CD4-positive, alpha-beta T cell treated with Interferon gamma for 1 hour (primary cell): ENCODE measurements at places on chromosomes 2 and 18.
A peak's percentile ranks its signal among the peaks of the same experiment; 100 is the strongest.

GRCh38 chr2:124832521-124832920 is 807.4 kb downstream of the CNTNAP5 start:
- DNase-seq = no peak

DNA sequence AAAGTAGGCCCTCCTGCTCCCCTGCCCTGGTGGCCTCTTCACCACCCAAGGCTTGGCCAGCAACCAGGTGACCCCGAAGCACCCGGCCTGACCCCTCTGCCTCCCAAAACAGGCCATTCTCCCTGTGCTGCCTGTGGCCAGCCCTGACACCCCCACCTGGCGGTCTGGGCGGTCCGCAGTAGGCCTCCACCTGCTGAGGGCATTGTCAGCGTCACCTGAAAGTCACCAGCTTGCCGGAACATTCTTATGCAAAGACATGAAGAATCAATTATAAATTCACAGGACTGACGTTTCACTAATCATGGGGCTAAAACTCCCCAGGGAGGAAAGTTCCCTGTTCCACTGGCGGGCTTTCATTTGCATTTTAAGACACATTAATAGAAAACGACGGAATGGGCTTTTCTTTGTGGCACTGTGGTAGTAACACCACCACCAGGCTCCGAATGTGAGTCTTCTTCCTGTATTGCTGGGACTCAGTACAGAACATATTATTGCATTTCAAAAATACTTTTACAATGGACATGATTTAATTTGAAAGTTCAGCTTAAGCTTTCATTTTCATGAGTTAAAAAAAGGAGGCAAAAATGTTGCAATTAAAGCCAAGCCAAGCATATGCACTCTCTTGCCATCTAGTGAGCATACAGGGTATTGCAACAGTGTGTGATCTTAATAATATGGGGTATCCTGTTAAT is 57.4 kb downstream of the ADI1 start:
- no peak for DNase-seq

- DNase-seq = no peak
These were observed 476.7 kb downstream of the EPHA4 start for GRCh38 chr2:221095356-221095755.

DNA sequence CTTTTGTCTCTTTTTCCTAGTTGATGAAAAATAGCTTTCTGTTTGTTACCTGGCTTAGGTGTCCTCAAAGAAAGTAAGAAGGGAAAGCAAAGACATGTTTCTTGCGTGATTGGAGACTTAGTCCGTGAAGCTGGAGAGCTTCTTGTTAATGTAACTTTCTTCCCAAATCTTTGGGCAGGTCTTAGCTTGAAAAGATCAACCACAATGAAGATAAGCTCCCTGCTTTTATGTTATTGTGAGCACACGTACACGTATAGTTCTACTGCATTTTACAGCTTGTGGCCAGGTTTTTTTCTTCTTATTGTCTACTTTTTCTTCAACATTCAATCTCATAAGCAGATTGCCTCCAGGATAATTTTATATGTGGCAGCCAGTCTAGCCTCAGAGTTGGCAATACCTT is 99.8 kb downstream of the DIS3L2 start:
- no peak for DNase-seq

DNA sequence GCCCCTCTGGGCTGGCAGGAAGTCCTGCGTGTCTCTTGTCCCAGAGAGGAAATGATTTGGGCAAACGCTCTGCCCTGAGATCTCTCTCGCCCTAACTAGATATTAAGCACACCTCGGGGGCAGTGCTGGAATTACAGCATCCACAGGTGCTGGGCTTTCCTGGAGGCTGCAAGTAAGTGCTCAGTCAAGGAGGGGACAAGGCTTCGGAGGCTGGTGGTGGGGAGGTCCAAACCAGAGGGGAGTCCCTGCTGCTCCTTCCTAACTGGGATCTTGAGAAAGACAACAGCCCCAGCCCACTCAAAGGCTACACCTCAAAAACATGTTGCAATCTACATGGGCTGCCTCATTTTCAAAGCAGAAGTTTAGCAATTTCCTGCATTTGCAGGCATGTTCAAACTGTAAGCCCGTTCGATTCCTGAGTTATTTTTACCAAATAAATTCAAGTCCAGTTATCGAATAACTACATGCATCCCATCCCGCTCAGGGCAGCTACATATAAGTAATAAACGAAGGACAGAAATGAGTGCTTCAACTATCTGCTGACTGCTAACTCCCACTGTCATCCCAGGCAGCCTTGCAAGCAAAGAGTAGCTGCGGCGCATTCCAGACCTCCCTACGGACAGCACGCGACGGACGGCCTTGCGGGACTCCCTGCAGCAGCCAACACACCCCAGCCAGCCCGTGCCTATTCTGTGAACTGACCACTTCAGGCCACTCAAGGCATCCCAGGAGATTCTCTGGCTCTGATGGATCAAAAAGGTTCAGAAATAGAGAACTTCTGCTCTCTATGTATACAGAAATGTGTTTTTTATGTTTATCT is 27.5 kb downstream of the ZNF516 start:
- no peak for DNase-seq

- DNase-seq = no peak
These were observed 50.2 kb downstream of the TGOLN2 start for GRCh38 chr2:85277416-85278158.

- DNase-seq = no peak
These were observed 179.8 kb upstream of the REG3G start for GRCh38 chr2:78845664-78846185.

- no peak for DNase-seq
These were observed 132.6 kb upstream of the RBBP8 start for GRCh38 chr18:22800551-22800951.

GRCh38 chr2:191560411-191560980 is 117.4 kb upstream of the NABP1 start:
- no peak for DNase-seq

- DNase-seq = no peak
These were observed 177.6 kb upstream of the CCDC68 start for GRCh38 chr18:55136864-55137263.

DNA sequence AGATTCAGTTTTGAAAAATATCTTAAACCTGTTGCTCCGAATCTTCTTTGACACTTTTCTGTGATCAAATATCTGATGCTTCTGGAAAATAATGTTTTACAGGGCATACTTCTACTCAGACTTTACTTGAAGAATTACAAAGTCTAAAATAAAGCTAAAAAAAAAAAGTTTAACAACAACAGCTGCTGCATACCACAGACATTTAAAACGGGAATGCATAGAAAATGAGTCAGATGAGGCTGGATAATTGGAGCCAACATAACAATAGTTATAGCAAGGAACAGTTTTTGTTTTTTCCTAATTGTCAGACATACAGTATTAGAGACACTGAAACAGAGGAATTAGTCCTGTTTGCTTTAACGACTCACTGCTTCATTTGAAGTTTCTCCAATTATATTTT is 1090.2 kb downstream of the SUCLG1 start:
- DNase-seq = no peak

- no peak for DNase-seq
These were observed 4.3 kb downstream of the UGT1A9 start for GRCh38 chr2:233676046-233676445.

DNA sequence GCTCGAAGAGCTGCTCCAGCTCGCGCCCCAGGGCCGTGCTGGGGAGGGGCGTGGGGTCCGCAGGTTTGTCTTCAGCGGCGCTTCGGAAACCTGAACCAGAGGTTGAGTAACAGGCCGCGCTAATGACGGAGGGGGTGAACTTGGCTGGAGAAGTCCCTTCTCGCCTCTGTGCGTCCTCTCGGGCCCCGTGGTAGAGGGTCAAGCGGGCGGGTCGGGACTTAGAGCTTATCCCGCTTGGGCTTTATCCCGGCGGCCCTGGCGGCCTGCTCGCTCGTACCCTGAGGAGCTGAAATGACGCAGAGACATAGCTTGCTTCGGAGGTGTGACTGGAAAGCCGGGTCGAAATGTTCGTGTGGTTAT is 479 bp downstream of the RNMT start:
- peak; percentile 31 for DNase-seq

- DNase-seq = no peak
These were observed 208.6 kb downstream of the PARD3B start for GRCh38 chr2:204753841-204754240.

GRCh38 chr2:8528863-8529262 is 153.0 kb upstream of the ID2 start:
- no peak for DNase-seq

DNA sequence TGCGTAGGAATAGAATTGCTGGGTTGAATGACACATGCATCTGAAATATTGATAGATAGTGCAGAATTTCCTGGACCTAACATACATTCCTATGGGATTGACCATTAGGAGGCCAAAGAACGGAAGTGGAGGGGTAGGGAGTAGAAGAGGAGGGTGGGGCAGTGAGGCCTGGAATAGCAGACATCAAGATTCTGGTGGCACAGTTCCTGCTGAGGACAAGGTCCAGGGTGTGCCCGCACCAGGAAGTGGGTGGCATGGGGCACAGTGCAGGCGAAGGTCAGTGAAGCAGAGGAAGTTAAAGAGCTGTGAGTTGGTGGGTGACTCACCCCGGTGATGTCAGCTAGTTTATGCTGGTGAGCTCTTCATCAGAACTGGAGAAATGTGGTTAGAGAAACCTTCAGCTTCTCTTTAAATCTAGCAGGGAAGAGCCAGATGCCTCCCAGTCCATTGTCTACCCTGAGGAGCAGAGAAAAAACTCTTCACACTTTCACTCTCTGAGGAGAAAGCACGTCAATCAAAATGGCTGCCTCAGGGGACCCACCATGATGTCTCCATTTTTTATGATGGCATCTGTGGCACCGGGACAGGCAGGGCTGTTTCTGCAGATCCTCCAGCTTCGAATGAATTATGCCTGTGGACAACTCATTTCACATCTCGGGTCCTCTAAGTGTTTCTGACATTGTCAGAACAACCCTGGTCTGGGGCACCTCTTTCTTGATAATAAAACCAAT is 55.9 kb upstream of the CTLA4 start:
- peak; percentile 80 for DNase-seq

DNA sequence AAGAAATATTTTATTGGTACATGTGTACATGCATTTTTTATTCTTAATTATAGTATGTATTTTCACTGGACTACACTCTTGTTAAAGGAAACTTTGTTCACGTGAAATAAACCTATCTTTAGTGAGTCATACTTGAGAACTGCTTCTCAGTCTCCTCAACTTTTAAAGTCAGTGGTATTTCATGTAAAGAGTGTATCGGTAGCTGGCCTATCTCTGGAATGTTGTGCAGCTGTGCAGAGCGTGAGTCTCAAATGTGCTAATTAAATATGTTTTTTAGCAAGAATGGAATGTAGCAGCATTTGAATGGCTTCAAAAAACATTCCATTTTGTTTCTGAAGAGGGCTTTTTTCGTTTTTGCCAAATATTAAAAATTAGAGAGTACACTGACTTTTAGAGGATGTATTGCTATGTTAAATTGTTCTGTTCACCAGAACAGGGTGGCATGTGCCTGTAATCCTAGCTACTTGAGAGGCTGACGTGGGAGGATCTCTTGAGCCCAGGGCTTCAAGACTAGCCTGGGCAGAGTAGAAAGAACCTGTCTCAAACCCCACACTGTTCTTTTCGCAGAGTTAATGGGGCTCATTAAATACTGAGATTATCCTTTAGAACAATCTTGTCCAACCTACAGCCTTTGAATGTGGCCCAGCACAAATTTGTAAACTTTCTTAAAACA is 14.3 kb downstream of the SPTBN1 start:
- no peak for DNase-seq

- DNase-seq = no peak
These were observed 40.3 kb downstream of the MEX3C start for GRCh38 chr18:51157215-51157614.
